ENCODE measurements at places on chromosomes 1 and 21.

GRCh38 chr1:67642629-67643028, 42.4 kb upstream of the GADD45A start:
- DNase-seq: no peak

GRCh38 chr1:238658763-238659162, 727.6 kb upstream of the CHRM3 start:
- no peak for DNase-seq

GRCh38 chr1:115613767-115614166, 28.0 kb upstream of the VANGL1 start:
- no peak for DNase-seq

DNA sequence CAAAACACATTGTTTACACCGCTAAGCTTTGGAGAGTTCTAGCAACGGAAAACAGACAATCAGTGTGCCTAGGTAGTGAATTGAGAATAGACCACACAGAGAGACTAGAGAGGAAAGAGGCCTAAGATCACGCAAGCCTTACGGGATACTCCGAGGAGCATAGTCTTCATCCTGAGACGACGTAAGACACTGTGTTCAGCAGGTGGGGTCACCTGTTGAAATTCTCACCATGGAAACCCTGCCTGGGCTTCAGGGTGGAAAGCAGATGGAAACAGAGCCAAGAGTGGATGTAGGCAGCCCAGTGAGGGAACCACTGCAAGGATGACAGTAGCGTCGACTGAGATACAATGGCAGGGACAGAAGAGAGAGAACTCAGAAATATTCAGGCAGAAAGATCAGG, 40.2 kb downstream of the COA6 start:
- no peak for DNase-seq

- DNase-seq: no peak
Observed at GRCh38 chr1:4301007-4301406, 353.4 kb upstream of the AJAP1 start.

DNA sequence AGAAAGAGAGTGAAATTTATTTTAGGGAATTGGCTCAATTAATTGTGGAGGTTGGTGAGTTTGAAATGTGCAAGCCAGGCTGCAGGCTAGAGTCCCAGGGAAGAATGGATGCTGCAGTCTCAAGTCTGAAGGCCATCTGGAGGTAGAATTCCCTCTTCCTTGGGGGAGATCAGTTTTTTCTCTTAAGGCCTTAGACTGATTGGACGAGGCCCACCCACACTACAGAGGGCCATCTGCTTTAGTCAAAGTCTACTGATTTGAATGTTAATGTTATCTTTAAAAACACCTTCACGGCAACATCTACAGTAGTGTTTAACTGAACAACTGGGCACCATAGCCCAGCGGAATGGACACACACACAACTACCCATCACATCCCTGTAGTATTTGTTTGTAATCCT, 245.9 kb upstream of the IRF2BP2 start:
- no peak for DNase-seq

GRCh38 chr1:156717351-156717750, 10.9 kb upstream of the METTL25B start:
- no peak for DNase-seq

- DNase-seq: no peak
Observed at GRCh38 chr1:67355745-67356424, 48.2 kb downstream of the IL12RB2 start.

Measured in CD4-positive, alpha-beta T cell treated with Interleukin-6 at 100 ng/mL for 8 hours (primary cell).